CD4-positive, alpha-beta T cell (primary cell): ENCODE measurements at places on chromosomes 3 and 15. TPM values are rescaled to one million over a fixed set of nuclear protein-coding genes. Genes with fewer than 3 reads are reported as not detected.

- no peak overlapping the region for H3K4me3 ChIP-seq
- peaks cover 18% of the 10 kb centered on the region for H3K36me3 ChIP-seq
- no peak overlapping the region for H3K27ac ChIP-seq
- DNase-seq: no peak
- no peaks in the 10 kb centered on the region for H3K27me3 ChIP-seq
Observed at GRCh38 chr3:196423044-196423781, 9.0 kb downstream of the UBXN7 start.

DNA sequence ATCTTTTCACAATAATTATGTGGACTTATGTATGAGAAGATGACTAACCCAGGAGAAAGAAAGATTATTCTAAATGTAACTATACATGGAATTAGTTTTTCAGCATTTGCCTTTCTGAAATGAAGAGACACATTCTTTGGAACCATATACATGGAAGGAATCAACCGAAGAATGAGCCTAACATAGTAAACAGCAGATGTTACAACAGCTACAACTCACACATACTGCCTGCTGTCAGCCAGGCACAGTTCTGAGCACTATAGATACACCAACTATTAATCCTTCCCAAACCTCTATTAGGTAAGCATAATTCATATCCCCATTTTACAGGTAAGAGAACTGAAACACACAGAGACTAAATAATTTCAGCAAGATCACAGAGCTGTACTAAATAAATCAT lies 840.0 kb downstream of the ROBO1 start:
- H3K4me1 ChIP-seq: no peaks in the 10 kb centered on the region
- H3K36me3 ChIP-seq: no peaks in the 10 kb centered on the region
- no peaks in the 10 kb centered on the region for H3K27me3 ChIP-seq
- no peak overlapping the region for H3K4me3 ChIP-seq

DNA sequence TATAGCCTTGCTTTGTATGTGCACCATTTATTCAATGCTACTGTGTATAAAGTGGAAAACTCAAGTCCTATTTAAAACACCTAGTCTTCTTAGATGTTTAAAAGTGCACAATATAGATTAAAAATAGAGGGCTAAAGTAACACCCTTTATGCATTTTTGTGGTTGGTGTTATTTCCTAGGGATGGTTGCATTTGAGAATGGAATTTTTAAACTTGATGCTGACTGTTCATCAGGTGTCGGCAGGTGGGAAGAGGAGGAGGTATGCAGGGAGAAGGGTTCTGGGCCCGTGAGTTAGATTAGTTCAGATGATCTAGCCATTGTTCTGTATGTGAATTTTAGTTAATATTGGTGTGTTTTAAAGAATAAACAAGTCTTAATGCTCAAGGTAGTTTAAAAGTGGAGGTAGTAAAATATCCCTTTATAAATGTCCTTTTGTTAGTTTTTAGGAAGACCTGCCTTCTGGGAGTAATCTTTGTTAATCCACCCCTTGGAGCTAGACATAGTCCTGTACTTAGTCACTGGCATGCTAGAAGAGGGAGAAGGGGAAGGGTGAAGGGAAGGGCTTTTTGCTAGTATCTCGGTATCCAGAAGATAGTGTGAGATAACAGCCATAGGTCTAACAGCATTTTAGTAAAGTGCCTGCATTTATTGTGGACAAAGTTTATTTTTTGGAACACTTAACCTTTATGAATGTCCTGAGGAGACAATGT lies 8.1 kb upstream of the SRPRB start:
- H3K4me3 ChIP-seq: no peak overlapping the region
- no peaks in the 10 kb centered on the region for H3K27me3 ChIP-seq
- H3K36me3 ChIP-seq: no peaks in the 10 kb centered on the region
- DNase-seq: no peak
- no peak overlapping the region for H3K27ac ChIP-seq

DNA sequence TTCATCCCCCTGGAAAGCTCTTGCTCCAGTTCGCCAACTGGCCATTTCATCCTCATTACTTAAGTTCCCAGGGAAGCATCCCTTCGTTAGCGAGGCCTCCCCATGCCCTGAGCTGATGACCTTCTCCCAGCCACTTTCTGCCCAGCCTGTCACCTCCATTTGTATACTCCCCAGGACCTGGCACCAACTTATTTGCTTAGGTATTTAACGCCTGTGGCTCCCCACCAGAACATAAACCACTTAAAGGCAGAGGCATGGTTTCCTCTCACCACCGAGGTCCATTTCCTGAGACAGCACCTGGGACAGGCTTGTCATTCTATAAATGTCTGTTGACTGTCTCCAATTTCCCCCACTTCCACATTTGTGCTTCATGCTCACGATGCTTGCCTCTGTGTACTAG lies 189.0 kb downstream of the ZNF621 start:
- no peaks in the 10 kb centered on the region for H3K36me3 ChIP-seq
- no peak overlapping the region for H3K4me3 ChIP-seq
- peaks cover 10% of the 10 kb centered on the region for H3K27me3 ChIP-seq
- DNase-seq: no peak
- no peaks in the 10 kb centered on the region for H3K4me1 ChIP-seq

ARIH2 gene
- 182 TPM for total RNA-seq

DNA sequence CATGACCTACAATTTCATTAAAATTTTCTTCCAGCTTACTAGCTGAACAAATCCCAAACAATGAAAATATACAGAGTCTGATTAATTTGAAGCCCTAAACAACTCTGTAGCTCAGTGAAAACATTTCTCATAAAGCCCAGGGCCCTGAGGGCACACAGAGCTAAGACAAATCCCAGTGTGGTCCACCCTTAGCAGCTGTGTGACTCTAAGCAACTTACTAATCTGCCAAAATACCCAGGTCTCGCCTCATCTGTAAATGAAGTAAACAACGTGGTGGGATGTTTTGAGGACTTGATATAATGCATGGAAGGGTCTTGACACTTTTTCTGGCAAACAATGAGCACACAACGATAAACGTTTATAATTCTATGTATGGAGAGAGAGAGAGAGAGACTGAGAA lies 158.4 kb downstream of the FHIT start:
- H3K4me3 ChIP-seq: no peak overlapping the region
- H3K27ac ChIP-seq: no peak overlapping the region
- no peak for DNase-seq

OIP5 gene
- 0.20 TPM for total RNA-seq
